ENCODE measurements at places on chromosomes 2 and 18.
A peak's percentile ranks its signal among the peaks of the same experiment; 100 is the strongest.

DNA sequence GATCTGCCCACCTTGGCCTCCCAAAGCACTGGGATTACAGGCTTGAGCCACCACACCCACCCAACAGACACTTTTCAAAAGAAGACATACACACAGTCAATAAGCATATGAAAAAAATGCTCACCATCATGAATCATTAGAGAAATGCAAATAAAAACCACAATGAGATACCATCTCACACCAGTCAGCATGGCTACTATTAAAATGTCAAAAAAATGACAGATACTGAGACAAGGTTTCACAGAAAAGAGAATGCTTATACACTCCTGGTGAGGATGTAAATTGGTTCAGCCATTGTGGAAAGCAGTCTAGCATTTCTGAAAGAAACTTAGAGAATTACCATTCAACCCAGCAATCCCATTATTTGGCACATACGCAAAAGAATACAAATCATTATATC, 1947.2 kb downstream of the SUCLG1 start:
- no peak for DNase-seq

GRCh38 chr2:219648176-219648575, 20.7 kb downstream of the SLC4A3 start:
- no peak for DNase-seq

GRCh38 chr2:12721566-12722446, 5.1 kb downstream of the TRIB2 start:
- DNase-seq: peak; percentile 47

DNA sequence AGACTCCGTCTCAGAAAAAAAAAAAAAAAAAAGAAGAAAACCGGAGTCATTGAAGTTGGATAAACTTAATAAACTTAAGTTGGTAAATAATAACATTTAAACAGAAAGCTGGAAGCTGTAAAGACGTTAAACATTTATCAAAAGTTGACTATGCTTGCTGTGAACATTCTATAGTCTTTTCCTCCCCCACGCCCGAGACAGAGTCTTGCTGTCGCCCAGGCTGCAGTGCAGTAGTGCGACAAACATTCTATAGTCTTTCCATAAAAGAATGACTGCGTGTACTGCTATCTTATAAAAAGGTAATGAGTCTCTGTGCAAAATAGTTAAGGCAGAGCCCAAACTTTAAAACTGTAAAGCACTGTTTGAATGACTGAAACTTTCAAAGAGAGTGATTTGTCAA, 45.2 kb downstream of the PPP4R1 start:
- DNase-seq: no peak

DNA sequence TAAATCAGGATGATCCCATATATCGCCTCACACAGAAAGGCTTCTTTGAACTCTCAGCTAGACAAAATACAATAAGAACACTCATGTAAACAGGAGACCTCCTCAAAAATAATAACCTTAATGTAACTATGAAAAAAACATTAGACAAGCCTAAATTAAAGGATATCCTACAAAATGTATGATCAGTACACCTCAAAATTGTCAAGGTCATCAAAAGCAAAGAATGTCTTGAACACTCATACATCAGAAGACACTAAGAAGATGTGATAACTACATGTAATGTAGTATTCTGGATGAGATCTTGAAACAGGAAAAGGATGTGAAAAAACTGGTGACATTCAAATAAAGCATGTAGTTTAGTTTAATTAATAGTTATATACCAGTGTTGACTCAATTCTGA, 616.8 kb upstream of the ZEB2 start:
- DNase-seq: no peak

- no peak for DNase-seq
Observed at GRCh38 chr2:124339709-124340108, 314.6 kb downstream of the CNTNAP5 start.

- no peak for DNase-seq
Observed at GRCh38 chr2:219983836-219984235, 356.4 kb downstream of the SLC4A3 start.

- no peak for DNase-seq
Observed at GRCh38 chr2:134647607-134648256, 71.1 kb downstream of the TMEM163 start.

GRCh38 chr2:160898581-160899307, 261.5 kb upstream of the TANK start:
- no peak for DNase-seq

- DNase-seq: no peak
Observed at GRCh38 chr2:19247186-19247585, 111.2 kb downstream of the OSR1 start.

DNA sequence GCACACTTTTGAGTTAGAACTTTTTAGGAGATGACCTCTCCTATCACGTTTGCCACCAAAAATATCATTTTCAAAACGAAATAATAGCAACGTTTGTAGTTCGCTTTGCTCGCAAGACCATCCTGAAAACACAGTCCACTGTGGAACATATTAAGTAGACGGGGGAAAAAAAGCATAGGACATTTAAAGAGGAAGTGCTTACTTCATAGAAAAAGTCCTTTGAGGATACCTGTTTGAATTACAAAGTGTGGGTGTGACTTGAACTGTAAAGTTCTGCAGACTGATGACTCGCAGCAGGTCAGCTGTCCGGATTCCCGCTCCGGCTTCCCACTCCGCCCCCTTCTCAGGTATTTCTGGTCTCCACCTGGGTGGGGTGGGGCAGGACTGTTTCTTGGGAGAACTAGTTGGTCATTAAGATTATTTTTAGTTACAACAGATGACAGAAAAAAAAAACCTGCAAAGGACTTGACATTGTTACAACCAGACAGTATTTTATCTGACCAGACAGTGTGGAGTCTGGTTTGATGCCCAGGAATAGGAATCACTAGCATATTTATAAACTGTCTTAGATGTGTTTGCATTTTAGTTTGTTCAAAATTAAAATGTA, 13.3 kb downstream of the CNOT11 start:
- DNase-seq: no peak

DNA sequence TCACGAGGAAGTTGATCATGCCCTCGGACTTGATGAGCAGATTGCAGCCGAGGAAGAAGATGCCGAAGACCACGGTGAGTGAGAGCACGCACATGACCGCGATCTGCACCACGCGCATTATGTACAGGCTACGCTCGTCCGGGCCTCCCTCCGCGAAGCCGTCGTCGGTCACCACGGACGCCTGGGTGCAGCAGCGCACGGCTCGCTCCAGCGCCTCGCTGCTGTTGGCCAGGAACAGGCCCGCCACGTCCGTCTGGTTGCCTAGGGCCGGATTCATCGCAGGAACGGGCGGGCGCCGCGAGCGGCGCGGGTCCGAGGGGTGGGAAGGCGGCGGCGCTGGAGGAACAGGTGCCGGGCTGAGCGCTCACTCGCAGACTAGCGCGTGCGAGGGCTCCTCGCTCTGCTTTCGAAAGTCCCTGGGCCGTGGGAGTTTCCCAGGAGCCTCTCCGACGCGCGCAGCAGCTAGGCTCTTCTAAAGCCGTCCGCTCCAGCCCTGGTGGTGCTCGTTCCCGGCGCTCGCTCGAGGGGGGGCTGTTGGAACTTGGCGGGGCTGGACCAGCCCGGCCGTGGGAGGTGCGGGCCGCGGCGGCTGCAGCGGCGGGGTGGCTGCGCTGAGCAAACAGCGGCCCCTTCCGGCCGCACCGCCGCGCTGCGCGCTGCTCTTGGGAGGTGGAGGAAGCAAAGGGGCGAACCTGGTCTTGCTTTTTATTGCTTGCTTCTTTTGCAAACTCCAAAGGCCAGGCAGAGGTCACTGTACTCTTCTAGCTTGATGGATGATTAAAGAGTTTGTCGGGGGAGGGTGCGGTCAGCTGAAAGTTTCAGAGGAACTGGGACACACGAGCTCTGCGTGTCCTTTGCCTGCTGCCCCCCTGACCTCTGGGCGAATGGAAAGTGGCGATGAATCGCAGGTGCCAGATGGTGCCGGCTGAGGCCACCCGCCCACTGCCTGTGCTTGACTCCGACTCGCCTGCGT, at the start of gene RPRM:
TSS of gene RPRM (minus strand) at position 474 of the 973 bp plus-strand sequence. CDS start at position 277, 197 bp downstream.
- DNase-seq: peak; percentile 47

- no peak for DNase-seq
Observed at GRCh38 chr2:214311931-214312749, 98.7 kb upstream of the VWC2L start.

GRCh38 chr2:143503280-143503679, 374.1 kb downstream of the ARHGAP15 start:
- no peak for DNase-seq

- no peak for DNase-seq
Observed at GRCh38 chr2:134659724-134660123, 59.1 kb downstream of the TMEM163 start.

Data from stimulated activated CD4-positive, alpha-beta T cell treated with anti-CD3 and anti-CD28 coated beads, Interleukin-4, amount 100 ng/mL, for 24 hours (primary cell).